ENCODE measurements at places on chromosomes 2 and 18. TPM values are rescaled to one million over a fixed set of nuclear protein-coding genes. Genes with fewer than 3 reads are reported as not detected.

TMEFF2 gene
- not detected for total RNA-seq

SERPINB4 gene
- not detected for total RNA-seq

FLACC1 gene
- total RNA-seq = 8.0 TPM

SNORC gene
- 3.2 TPM for total RNA-seq

LYPD1 gene
- total RNA-seq = not detected

IL36A gene
- total RNA-seq = 0.58 TPM

DNA sequence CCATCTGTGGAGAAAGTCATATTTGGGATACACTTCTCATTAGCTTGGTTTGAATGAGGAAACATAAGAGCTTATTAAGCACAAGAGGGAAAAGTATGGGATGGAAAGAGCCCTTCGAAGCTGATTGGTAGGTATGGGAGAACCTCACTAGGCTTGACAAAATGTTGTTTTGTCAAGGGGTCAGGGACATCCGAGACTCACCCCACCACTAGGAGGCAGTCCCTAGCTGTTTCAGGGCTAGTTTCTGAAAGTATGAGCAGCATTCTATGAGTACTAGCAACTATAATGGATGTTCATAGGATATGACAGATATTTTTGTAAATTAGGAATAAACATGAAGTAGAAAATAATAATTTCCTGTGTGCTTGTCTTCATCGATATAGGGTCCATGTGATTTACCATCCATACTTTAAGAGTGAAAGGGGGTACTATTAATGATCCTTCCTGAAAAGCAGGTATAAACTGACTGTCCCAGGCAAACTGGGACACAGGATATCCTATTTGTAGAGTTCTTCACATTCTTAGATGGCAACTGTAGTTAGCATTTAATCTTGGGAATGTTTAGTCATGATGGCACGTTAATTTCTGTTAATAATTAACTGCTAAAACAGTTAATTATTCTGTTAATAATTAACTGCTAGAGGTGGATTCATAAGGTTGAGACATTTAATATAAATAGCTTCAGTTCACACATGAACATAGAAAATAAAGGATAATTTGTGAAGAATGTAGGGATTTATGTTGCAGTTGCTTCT, 28.4 kb downstream of the OTX1 start:
- H3K4me3 ChIP-seq = no peak overlapping the region
- no peak overlapping the region for H3K27ac ChIP-seq
- no peaks in the 10 kb centered on the region for H3K4me1 ChIP-seq
- no peak for DNase-seq

GRCh38 chr18:10860382-10860781, 289.0 kb downstream of the PIEZO2 start:
- DNase-seq = no peak
- no peaks in the 10 kb centered on the region for H3K4me1 ChIP-seq
- H3K27ac ChIP-seq = no peak overlapping the region
- no peak overlapping the region for H3K4me3 ChIP-seq
- peaks cover 4% of the 10 kb centered on the region for H3K27me3 ChIP-seq

GRCh38 chr2:57368190-57368589, 678.4 kb upstream of the VRK2 start:
- H3K36me3 ChIP-seq = no peaks in the 10 kb centered on the region
- no peaks in the 10 kb centered on the region for H3K4me1 ChIP-seq
- H3K4me3 ChIP-seq = no peak overlapping the region

GRCh38 chr2:18005411-18005810, 126.9 kb downstream of the KCNS3 start:
- no peaks in the 10 kb centered on the region for H3K27me3 ChIP-seq
- no peaks in the 10 kb centered on the region for H3K36me3 ChIP-seq
- no peak overlapping the region for H3K4me3 ChIP-seq
- DNase-seq = no peak
- H3K27ac ChIP-seq = no peak overlapping the region
- no peaks in the 10 kb centered on the region for H3K4me1 ChIP-seq

- H3K4me3 ChIP-seq = no peak overlapping the region
- H3K27me3 ChIP-seq = no peaks in the 10 kb centered on the region
- H3K4me1 ChIP-seq = no peaks in the 10 kb centered on the region
- DNase-seq = no peak
These were observed 9.8 kb downstream of the STEAP3 start for GRCh38 chr2:119233326-119234020.

GRCh38 chr18:37122877-37123276, 293.9 kb downstream of the KIAA1328 start:
- H3K36me3 ChIP-seq = no peaks in the 10 kb centered on the region
- H3K4me3 ChIP-seq = no peak overlapping the region
- H3K27ac ChIP-seq = no peak overlapping the region
- no peaks in the 10 kb centered on the region for H3K4me1 ChIP-seq
- H3K27me3 ChIP-seq = no peaks in the 10 kb centered on the region
- DNase-seq = no peak

- H3K27ac ChIP-seq = no peak overlapping the region
- no peaks in the 10 kb centered on the region for H3K4me1 ChIP-seq
- H3K4me3 ChIP-seq = no peak overlapping the region
- no peaks in the 10 kb centered on the region for H3K27me3 ChIP-seq
- DNase-seq = no peak
- no peaks in the 10 kb centered on the region for H3K36me3 ChIP-seq
These were observed 255.4 kb downstream of the EXOC6B start for GRCh38 chr2:72570413-72570812.

DNA sequence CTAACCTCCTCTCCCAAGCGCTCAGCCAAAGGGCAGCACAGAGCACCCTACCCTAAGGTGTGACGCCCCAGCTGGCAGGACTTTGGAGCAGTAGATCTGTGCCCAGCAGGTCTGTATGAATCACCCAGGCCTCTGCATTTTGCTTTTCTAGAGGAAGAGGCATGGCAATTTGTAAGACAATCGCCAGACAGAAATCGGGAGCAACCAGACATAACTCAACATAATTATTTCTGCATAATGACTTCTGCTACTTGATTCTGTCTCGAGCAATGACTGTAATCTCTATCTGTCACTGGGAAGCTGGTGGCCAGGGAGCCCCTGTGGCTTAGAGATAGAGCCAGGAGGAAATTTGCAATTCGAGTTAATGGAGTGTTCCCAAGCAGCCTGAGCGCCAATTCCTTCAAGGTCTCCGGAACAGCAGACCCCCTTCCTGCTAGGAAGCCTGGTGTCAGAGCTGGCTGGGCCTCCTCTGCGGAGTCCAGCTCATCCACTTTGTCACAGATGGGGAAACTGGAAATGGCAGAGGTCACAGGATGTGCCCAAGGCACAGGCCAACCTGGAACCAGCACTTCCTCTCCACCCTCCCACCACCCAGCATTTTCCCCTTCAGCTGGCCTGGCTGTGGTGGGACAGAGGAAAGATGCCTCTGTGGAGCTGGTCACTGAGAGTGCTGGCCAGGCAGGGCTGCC, 55.0 kb downstream of the ODC1 start:
- DNase-seq = no peak
- peaks cover 42% of the 10 kb centered on the region for H3K4me1 ChIP-seq
- no peaks in the 10 kb centered on the region for H3K36me3 ChIP-seq
- H3K27me3 ChIP-seq = no peaks in the 10 kb centered on the region
- no peak overlapping the region for H3K4me3 ChIP-seq
- H3K27ac ChIP-seq = no peak overlapping the region

DNA sequence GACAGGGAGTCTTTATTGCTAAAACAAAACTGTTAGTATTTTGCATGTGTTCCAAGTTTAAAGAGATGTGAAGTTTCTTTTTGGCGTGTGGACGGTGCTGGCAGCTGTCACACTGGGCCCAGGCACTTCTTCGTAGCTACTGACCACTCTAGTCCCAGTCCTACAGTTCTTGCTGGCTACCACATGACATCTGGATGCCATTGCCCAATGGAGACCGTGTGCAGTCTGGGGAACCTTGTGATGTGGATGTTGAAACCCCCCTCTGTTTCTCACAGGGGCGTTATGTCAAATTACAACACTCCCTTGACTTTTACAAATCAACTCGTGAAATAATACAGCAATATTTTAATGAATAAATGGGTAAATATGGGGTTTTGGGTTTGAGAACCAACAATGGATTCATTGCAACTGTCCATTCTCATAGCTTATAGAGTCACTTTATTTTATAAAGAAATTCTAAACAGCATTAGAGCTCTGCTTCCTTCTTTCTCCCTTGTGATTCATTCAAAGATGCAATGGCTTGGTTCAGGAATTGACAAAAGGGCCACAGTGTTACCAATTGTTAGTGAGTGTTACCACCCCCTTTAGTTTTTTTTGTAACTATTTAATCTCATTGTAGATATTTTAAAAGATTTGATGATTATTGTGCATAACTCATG, 1.2 kb downstream of the GPD2 start:
- peaks cover 13% of the 10 kb centered on the region for H3K4me1 ChIP-seq
- H3K4me3 ChIP-seq = peak overlapping the region; percentile 87

- DNase-seq = no peak
- no peaks in the 10 kb centered on the region for H3K36me3 ChIP-seq
- no peak overlapping the region for H3K4me3 ChIP-seq
- no peak overlapping the region for H3K27ac ChIP-seq
- no peaks in the 10 kb centered on the region for H3K4me1 ChIP-seq
These were observed 51.4 kb downstream of the SLC38A11 start for GRCh38 chr2:164903951-164904350.

DNA sequence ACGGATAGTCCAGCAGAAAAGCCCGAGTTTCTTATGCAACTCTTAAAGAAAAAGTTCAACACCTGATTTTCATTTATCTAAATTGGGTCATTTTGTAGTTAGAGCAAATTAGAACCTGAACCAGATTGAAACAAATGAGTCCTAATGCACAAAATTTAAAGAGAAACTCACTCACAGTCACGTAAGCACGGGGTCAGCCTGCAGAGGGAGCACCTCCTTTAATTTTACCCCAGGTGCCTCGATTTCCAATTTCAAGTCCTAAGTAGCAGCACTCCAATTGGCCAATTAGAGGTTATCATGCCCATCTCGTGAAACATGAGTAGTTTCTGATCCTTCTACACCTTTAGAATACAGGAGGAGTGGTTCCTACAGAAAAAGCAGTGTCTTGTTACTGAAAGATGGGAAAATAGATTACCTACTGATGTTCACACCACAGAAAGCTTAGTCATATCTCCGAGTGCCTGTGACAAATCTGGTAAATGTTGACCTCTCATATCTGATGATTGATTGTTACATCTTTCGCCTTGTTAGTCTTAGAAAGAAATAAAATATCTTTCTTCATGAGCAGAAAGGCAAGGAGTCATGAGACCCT, 1929.8 kb upstream of the LRRTM1 start:
- no peak overlapping the region for H3K4me3 ChIP-seq
- H3K27ac ChIP-seq = no peak overlapping the region
- DNase-seq = no peak
- no peaks in the 10 kb centered on the region for H3K27me3 ChIP-seq
- no peaks in the 10 kb centered on the region for H3K4me1 ChIP-seq

- H3K4me3 ChIP-seq = no peak overlapping the region
- no peaks in the 10 kb centered on the region for H3K27me3 ChIP-seq
- H3K36me3 ChIP-seq = no peaks in the 10 kb centered on the region
- H3K4me1 ChIP-seq = peaks cover 35% of the 10 kb centered on the region
- DNase-seq = no peak
- H3K27ac ChIP-seq = no peak overlapping the region
These were observed 21.3 kb downstream of the PPP3R1 start for GRCh38 chr2:68231061-68231372.

DNA sequence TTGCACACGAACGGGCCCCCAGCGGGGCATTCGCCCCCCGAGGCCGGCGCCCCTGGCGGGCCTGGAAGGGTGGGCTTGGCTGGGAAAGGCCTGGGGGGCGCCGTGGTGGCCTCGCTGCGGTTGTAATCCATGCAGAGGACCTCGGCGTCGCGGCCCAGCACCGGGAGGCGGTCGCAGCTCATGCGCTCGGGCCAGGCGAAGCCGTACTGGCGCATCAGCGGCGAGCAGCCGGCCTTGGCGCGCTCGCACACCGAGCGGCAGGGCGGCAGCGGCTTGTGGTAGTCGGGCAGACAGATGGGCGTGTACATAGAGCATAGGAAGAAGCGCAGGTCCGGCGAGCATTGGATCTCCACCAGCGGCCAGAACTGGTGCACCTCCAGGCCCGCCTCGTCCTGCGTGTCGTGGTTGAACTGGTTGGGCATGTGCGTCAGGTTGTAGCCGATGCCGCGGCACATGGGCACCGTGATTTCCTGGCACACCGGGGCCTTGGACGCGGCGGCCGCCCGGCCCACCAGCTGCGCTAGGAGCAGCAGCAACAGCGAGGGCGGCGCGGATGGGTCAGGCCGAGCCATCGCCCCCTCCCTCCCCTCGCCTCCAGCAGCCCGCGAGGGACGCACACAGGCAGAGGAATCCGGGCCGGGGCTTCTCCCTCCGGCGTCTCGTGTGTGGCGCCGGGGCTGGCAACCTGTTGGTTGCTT, 1.4 kb downstream of the FZD5 start:
- no peaks in the 10 kb centered on the region for H3K27me3 ChIP-seq
- DNase-seq = no peak
- H3K4me1 ChIP-seq = peaks cover 8% of the 10 kb centered on the region
- H3K36me3 ChIP-seq = no peaks in the 10 kb centered on the region

GRCh38 chr18:70688286-70688685, 399.4 kb downstream of the SOCS6 start:
- H3K4me1 ChIP-seq = no peaks in the 10 kb centered on the region
- H3K36me3 ChIP-seq = no peaks in the 10 kb centered on the region
- H3K27me3 ChIP-seq = no peaks in the 10 kb centered on the region
- no peak for DNase-seq
- H3K27ac ChIP-seq = no peak overlapping the region
- H3K4me3 ChIP-seq = no peak overlapping the region

GRCh38 chr2:177893880-177894279, 178.7 kb downstream of the PDE11A start:
- no peaks in the 10 kb centered on the region for H3K36me3 ChIP-seq
- no peaks in the 10 kb centered on the region for H3K4me1 ChIP-seq
- DNase-seq = no peak
- no peaks in the 10 kb centered on the region for H3K27me3 ChIP-seq
- H3K27ac ChIP-seq = no peak overlapping the region

- H3K36me3 ChIP-seq = no peaks in the 10 kb centered on the region
- DNase-seq = peak; percentile 90
- peak within 1 kb of the TSS; percentile 91 for H3K4me3 ChIP-seq
- H3K27ac ChIP-seq = peak within 1 kb of the TSS; percentile 86
- no peaks in the 10 kb centered on the region for H3K27me3 ChIP-seq
These were observed at the start of gene SFXN5 for GRCh38 chr2:73071360-73072128. TSS of gene SFXN5 (minus strand) at chr2:73071712. CDS start at chr2:73071705, 7 bp downstream.

DNA sequence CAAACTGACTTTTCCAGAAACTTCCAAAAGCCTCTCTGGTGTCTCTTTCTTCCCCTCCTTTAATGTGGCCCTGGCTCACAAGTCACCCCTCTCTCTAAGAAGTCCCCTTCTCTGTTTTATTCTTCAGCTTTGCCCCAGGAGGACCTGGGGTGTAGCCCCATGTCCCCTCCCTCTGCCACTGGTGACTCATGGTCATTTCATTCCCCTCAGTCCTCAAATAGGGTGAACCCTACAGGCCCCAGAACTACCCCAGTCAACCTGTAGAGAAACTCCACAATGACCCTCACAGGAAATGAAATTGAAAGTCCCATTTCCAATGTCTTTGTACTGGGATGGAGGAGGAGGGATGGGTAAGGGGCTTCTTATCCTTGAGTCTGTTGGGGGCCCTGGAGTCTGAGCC, 6.2 kb upstream of the SPEG start:
- H3K27me3 ChIP-seq = no peaks in the 10 kb centered on the region
- DNase-seq = no peak

- no peak overlapping the region for H3K27ac ChIP-seq
- H3K27me3 ChIP-seq = no peaks in the 10 kb centered on the region
- no peak overlapping the region for H3K4me3 ChIP-seq
- H3K4me1 ChIP-seq = no peaks in the 10 kb centered on the region
These were observed 279.8 kb downstream of the PTGR3 start for GRCh38 chr18:74929110-74929509.

- H3K27me3 ChIP-seq = peaks cover 2% of the 10 kb centered on the region
- DNase-seq = no peak
- H3K36me3 ChIP-seq = no peaks in the 10 kb centered on the region
- H3K4me1 ChIP-seq = no peaks in the 10 kb centered on the region
- no peak overlapping the region for H3K27ac ChIP-seq
These were observed 185.5 kb downstream of the C1D start for GRCh38 chr2:67877301-67877700.
